ENCODE measurements at places on chromosomes 11 and 22.

GRCh38 chr22:29266564-29267461 is 968 bp downstream of the RHBDD3 start:
- DNase-seq, result no peak

GRCh38 chr11:12019337-12019736 is 10.9 kb upstream of the DKK3 start:
- DNase-seq, result no peak

GRCh38 chr11:17812091-17812864 is 77.7 kb downstream of the KCNC1 start:
- DNase-seq, result no peak

DNA sequence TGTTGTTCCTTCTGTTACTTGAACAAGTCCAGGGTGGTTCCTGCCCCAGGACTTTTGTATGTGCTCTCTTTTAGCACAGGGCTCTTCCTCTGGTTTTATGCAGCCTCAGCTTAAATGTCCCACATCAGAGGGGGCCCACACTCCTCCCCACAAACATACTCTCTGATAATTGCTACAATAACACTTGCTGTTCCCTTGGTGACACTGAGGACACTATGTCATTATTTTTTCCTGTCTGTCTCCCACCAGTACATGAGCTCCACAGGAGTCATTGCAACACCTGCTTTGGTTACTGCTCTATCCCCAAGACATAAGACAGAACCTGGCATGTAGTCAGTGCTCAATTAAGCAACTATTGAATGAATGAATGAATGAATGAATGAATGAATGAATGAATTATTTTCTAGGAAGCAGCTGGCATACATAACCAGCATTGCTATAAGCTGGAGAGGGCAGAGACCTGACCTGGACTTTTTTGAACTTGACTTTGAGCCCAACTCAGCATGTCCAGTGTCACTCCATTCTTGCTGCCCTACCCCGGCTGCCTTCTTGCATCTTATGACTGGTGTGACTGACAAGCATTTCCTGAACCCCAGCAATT is 7.5 kb upstream of the WNT7B start:
- DNase-seq, result no peak

DNA sequence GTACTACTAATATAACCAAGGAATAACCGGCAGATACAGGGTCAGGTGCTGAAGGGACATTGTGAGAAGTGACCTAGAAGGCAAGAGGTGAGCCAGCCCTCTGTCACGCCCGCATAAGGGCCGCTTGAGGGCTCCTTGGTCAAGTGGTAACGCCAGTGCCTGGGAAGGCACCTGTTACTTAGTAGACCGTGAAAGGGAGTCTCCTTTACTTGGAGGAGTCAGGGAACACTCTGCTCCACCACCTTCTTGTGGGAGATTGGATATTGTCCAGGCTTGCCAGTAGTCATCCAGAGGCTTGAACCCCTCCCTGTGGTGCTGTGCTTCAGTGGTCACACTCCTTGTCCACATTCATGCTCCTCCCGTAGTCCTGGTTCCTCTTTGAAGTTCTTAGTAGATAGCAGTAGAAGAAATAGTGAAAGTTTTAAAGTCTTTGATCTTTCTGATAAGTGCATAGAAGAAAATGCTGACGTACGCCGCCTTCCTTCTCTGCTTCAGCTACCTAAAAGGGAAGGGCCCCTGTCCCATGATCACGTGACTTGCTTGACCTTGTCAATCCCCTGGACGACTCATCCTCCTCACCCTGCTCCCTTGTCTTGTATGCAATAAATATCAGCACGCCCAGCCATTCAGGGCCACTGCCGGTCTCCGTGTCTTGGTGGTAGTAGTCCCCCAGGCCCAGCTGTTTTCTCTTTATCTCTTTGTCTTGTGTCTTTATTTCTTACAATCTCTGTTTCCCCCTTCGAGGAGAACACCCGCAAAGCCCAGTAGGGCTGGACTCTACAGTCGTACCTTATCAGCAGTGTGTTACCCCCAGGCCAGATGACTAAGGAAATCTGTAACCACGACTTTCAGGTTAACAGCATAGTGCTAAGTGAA is 6.1 kb downstream of the NUP50 start:
- DNase-seq, result no peak

- DNase-seq, result no peak
Measured at GRCh38 chr11:79663017-79663416, 222.2 kb upstream of the TENM4 start.

GRCh38 chr22:42263944-42264343 is 6.5 kb downstream of the TCF20 start:
- DNase-seq, result no peak

DNA sequence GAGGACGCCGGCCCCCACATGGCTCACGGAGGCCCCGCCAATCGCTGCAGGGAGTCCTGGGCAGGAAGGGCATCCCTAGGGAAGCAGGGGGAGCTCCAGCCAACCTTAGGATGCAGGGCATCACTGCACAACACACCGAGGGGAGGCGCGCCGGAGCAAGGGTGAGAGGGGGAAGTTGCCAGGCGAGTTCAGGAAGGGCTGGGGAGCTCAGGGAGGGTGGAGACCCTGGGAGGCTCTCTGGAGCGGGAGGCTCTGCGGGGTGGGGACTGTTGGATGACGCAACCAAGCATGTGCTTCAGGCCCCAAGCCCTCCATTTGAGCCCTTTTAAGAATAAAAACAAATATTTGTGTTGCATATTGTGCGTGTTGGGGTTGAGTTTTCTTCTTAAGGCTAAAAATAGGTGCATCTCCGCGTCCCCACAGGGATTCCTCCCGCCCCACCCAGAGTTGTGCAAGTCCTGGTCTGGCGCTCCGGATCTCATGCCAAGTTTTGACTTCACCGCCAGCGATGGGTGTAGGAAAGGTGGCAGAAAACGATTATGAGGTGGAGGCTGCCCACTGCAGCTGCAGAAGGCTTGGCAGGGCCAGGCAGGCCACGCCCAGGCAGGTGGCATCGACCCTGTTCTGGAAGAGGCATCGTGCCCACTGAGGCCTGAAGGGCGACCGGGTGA is 65.2 kb downstream of the WNT7B start:
- DNase-seq, result no peak

DNA sequence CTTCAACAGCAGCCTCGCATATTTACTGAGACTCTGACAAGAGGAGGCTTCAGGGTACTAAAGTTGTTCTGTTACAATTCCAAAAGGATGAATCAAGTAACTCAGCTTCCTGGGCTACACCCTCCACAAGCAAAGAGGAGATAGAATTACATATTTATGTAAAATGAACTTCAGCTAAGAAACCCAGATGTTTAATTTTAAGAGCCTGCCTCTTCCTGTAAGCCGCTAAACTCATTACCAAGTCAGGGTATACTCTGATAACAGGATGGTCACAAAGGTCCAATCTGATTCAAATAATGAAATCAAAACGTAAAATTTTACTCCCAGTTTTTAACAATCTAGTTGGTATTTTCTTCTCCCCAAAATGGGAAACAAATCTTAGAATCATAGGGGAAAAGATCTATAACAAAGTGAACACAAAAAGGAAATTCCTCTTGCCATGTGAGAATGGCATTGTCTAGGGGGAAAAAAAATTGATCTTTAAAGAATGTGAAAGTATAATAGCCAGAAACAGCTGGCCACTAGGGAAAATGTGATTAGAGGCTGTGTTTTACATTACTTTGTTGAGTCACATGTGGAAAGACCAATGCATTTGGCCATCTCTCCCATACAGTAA is 30.9 kb downstream of the CHEK2 start:
- no peak for DNase-seq

- DNase-seq, result no peak
Measured at GRCh38 chr11:1890856-1891830, 552 bp downstream of the PRR33 start.

- DNase-seq, result no peak
Measured at GRCh38 chr11:121520243-121521144, 67.7 kb upstream of the SORL1-AS1 start.

DNA sequence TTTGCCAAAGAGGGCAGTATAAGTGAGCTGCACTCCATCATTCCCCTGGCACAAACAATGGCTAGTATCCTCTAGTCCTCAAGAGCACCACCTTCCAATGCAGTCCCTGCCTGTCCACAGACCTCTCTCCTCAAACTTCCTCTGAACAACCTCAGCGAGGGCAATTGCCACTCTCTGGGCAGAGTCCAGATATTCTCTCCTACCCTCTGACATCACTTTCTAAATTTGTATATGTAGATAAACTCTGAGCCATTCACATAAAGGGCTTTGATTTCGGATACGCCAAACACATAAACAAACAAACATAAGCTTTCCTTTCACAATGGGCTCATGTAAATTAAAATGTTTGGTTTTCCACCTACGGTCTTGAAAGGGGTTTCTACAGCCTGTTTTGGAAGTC is 3.0 kb upstream of the SLC43A3 start:
- DNase-seq, result no peak

GRCh38 chr22:17912945-17913721 is 111.2 kb downstream of the MICAL3 start:
- DNase-seq, result no peak

- DNase-seq, result no peak
Measured at GRCh38 chr11:8794677-8795103, 112.1 kb downstream of the RPL27A start.

DNA sequence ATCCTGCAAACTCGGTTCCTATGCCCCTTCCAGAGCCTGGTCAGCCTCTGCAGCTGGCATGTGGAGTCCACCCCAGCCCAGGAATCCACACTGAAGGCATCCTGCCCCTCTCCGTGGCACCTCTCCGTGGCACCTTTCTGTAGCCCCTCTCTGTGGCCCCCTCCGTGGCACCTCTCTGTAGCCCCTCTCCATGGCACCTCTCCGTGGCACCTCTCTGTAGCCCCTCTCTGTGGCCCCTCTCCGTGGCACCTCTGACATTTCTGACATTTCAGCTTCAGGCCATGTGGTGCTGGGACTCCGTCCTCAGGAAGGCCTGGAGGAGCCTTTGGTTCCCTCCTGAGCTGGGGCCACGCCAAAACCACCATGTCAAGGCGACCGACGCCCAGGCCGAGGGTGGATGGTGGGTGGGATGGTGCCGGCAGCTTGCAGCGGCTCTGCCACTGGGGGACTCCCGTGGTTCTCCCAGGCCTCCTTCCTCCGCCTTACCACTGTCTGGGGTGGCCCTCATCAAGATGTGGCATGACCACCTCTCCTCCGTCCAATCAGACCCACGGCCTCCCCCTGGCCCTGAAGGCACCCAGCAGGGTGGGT is 1518.5 kb downstream of the BRD1 start:
- no peak for DNase-seq

DNA sequence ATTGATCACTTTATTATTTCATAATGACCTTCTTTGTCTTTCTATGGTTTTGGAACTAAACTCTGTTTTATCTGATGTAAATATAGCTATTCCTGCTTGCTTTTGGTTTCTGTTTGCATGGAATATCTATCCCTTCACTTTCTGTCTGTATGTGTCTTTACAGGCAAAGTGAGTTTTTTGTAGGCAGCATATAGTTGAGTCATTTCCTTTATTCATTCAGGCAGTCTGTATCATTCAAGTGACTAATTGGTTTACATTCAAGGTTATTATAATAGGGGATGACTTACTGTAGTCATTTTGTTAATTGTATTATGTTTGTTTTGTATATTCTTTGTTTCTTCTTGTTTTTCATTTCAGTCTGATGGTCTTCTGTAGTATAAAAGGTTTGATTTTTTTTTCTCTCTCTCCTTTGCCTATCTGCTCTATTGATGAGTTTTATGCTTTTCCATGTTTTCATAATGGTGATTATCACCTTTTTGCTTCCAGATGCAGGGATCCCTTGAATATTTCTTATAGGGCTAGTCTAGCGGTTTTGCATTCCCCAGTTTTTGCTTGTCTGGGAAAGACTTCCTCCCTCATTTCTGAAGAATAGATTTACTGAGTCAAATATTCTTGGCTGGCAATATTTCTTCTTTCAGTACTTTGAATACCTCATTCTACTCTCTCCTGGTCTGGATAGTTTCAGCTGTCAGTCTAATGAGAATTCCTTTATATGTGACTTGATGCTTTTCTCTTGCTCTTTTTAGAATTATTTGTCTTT is 50.4 kb downstream of the GDPD4 start:
- DNase-seq, result peak; percentile 28

DNA sequence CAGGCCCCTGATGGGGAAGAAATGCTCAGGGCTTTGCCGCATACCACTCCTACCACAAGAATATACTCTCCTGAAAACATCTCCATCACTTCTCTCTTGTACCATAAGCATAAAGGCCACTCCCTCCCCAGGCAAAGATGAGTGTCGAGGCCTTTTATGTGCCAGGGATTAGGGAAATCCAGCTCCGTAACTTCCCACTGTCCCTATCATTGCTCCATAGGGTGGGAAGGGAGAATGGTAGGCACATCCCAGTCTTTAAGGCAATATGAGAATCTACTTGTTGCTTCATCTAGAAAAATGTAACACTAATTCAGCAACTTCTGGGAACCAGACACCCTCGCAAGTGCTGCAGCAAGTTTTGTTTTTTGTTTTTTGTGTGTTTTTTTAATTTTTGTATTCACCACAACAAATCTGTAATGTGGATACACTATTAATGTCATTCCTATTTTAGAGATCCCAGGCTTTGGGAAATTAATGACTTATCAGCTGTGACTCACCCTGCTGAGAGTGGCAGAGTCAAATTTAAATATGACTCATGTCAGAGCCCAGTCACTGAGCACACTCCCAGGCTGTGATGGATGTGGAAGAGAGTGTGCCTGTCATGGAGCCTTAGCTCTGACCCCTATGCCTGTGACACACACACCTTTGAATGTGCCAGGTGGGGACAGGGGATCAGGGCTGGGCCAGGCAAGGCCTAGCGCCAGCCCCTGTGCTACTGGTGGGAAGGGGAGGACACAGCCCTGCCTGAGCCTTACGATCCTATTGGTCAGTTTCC is 23.4 kb downstream of the PANX1 start:
- DNase-seq, result peak; percentile 31

- no peak for DNase-seq
Measured at GRCh38 chr11:127000291-127000968, at the start of gene KIRREL3. Gene KIRREL3, minus strand, starts transcription at chr11:127000770.

DNA sequence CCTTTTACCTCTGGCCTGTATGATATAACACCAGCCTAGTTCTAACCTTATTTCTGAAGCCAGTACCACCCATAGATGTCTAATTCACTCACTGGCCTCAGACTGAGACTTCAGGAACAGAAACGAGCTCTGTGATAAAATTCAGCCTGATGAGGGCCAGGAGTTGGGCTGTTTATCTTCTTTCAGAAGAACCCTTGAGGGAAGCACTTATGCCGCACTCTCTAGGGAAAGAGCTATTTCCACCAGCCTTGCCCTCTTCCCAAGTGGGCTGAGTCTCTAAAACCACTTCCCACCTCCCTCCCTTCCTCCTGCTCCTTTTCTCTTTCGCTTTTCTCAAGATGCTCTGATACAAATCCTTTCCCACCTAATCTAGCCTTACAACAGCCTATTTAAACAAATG is 2.0 kb upstream of the OR52B4 start:
- no peak for DNase-seq

- DNase-seq, result peak; percentile 17
Measured at GRCh38 chr22:36134182-36134581, 26.4 kb downstream of the APOL3 start.

DNA sequence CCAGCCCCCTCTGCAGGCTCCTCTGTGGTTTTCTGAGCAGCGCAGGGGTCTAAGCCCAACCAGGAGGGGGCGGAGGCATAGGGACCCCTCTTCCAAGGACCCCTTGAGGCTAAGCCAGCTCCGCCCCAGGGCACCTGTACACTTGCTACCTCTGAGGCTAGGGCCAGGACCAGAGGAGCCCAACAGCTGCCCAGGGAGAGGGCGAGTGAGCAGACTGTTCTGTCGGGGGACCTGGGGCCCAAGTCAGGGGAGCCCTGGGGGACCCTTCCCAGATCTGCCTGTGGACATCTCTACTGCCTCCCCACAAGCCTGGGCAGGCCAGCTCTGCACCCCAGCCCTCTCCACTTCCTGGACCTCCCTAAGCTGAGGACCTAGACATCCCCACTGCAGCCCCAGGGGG is 1.8 kb downstream of the B4GALNT4 start:
- DNase-seq, result no peak

GRCh38 chr22:49920859-49921258 is 2.4 kb downstream of the CRELD2 start:
- no peak for DNase-seq

- no peak for DNase-seq
Measured at GRCh38 chr22:19811811-19812771, 42.6 kb downstream of the GNB1L start.
